A549 treated with dexamethasone at 1 μM for 4 hours (cell line): ENCODE measurements at places on chromosomes 7 and 10. TPM values are rescaled to one million over a fixed set of nuclear protein-coding genes. Genes with fewer than 3 reads are reported as not detected.

Gene SAMD9
- total RNA-seq, result 2.5 to 4.9 TPM (median 3.9 TPM) in 5 replicates

Gene RPS24
- 2,878 to 4,495 TPM (median 3,147 TPM) in 5 replicates for total RNA-seq

Gene CAV2
- 168 to 193 TPM (median 191 TPM) in 5 replicates for total RNA-seq

Gene CCDC146
- 0.40 to 0.88 TPM (median 0.60 TPM) in 5 replicates for total RNA-seq

Gene TEX47
- not detected in 5 replicates for total RNA-seq

Gene MMD2
- total RNA-seq, result not detected in 5 replicates

Gene HPS6
- total RNA-seq, result 26.7 to 37.1 TPM (median 32.9 TPM) in 5 replicates

Gene RBM20
- 3.6 to 4.9 TPM (median 4.0 TPM) in 5 replicates for total RNA-seq

Gene GIMAP2
- total RNA-seq, result not detected in 5 replicates

Gene NEUROG3
- total RNA-seq, result not detected in 5 replicates

Gene GBX1
- 0.09 to 0.22 TPM (median 0.13 TPM) in 4 of 5 replicates, not detected in the other for total RNA-seq

Gene SPDYE8
- total RNA-seq, result not detected in 5 replicates

Gene RASSF4
- total RNA-seq, result 3.8 to 6.1 TPM (median 5.0 TPM) in 5 replicates

Gene PRKCQ
- 3.9 to 4.5 TPM (median 4.2 TPM) in 5 replicates for total RNA-seq

Gene FAM20C
- total RNA-seq, result 32.5 to 50.4 TPM (median 47.6 TPM) in 5 replicates

Gene C7orf33
- total RNA-seq, result not detected in 5 replicates

Gene LRRD1
- total RNA-seq, result not detected in 5 replicates

Gene CLDN3
- 1.3 to 3.6 TPM (median 3.0 TPM) in 5 replicates for total RNA-seq

Gene MSS51
- total RNA-seq, result 0.26 to 0.57 TPM (median 0.38 TPM) in 5 replicates

Gene FAM131B
- total RNA-seq, result 0.25 to 0.38 TPM (median 0.34 TPM) in 5 replicates

Gene HOXA4
- 1.6 to 2.2 TPM (median 1.7 TPM) in 5 replicates for total RNA-seq

Gene C1GALT1
- 22.9 to 30.6 TPM (median 26.0 TPM) in 5 replicates for total RNA-seq

Gene TMEM176B
- total RNA-seq, result 0.12 to 0.22 TPM (median 0.14 TPM) in 3 of 5 replicates, not detected in the others

Gene ADIRF
- total RNA-seq, result 0.14 TPM in 1 of 5 replicates, not detected in the others

Gene SYCE1
- total RNA-seq, result not detected in 5 replicates
